ENCODE measurements at places on chromosomes 3 and 15. TPM values are rescaled to one million over a fixed set of nuclear protein-coding genes. Genes with fewer than 3 reads are reported as not detected.
A peak's percentile ranks its signal among the peaks of the same experiment; 100 is the strongest.

GRCh38 chr15:57559875-57560274 lies 31.8 kb upstream of the MYZAP start:
- DNase-seq = no peak

DNA sequence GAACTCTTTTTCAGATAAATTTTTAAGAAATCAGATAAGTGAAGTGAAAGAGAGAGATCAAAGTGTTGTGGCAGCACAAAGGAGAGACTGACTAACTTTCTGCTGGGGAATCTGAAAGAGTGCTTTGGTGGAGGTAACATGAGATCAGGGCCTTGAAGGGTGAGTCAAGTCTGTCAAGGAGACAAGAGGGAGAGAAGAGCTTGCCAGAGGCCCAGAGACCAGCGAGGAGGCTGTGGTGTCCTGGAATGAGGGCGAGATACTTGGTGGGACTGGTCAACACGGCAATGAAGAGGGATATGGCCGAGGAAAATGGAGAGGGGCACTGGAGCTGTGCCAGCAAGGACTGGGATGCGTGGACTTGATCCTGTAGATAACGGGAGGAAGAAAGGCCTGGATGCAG lies 4.6 kb downstream of the TADA3 start:
- DNase-seq = no peak

GRCh38 chr3:105367063-105367405 lies 325 bp downstream of the ALCAM start:
- DNase-seq = no peak

GRCh38 chr3:192187485-192188051 lies 539.8 kb downstream of the FGF12 start:
- DNase-seq = no peak

DNA sequence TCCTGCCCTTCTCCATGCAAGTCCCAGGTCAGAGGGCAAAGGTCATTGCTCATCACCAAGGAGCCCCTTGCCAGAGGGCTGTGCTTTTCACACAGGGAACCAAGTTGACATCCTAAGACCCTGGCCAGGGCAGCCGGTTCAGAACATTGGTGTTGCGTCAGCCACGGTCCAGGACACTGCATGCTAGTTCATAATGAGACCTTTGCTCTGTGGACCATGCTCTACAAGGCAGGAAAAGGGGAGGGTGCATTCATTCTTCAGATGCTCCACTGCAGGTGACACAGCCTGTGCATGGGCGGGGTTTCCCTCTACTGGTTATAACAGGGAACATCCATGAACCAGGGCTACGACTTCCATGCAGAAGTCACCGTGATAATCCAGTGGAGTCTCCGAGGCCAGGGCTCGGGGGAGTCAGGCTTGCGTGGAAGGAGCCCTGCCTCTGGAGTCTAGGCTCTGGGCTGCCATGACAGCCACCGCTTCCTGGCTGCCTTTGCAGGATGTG lies 81.6 kb downstream of the OCA2 start:
- DNase-seq = no peak

DNA sequence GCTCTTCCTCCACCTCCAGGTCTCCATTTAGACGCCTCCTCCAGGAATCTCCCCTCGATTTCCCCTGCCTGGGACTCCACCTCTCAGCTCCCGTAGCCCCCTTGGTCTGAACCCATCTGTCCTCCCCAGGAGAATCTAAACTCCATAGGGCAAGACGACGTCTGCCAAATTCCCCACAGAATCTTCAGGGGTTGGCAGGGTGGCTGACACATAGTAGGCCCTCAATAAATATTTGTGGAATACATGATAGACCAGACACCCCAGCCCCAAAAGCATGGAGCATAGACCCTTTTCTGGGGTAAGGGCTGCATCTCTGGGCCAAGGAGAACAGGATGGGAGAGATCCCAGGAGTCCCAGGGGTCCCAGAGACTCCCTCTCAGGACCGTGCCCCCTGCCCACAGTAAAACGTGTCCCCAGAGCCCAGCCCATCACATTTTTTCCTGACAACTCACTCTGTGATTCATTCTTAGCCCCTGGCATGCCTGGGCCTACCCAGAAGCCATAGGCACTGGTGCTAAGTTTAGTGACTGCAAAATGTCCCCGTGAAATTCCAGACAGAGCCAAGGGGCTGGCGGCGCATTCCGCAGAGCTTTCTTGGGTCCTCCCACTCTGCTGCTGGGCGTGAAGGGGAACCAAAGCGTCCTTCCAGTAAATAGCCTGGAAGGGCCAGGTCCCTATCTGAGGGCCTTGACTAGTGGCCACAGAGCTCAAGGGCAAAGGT lies 78.0 kb upstream of the SLC6A6 start:
- DNase-seq = no peak

GRCh38 chr3:46861605-46862368 lies 1.5 kb downstream of the MYL3 start:
- DNase-seq = no peak

GRCh38 chr3:73451301-73451944 lies 173.3 kb downstream of the PDZRN3 start:
- no peak for DNase-seq

- DNase-seq = no peak
Observed at GRCh38 chr3:58963928-58964503, 85.8 kb downstream of the CFAP20DC start.

- DNase-seq = no peak
Observed at GRCh38 chr3:21544076-21544462, 206.9 kb downstream of the ZNF385D start.

GRCh38 chr15:98786717-98787116 lies 138.4 kb downstream of the IGF1R start:
- no peak for DNase-seq

DNA sequence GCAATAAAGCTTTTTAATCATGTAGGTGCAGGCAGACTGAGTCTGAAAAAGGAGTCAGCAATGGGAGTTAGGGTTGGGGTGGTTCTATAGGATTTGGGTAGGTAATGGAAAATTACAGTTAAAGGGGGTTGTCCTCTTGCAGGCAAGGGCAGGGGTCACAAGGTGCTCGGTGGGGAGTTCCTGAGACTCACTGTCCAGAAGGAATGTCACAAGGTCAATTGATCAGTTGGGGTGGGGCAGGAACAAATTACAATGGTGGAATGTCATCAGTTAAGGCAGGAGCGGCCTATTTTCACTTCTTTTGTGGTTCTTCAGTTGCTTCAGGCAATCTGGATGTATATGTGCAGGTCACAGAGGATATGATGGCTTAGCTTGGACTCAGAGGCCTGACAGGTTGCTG lies 13.9 kb downstream of the CCR5AS start:
- no peak for DNase-seq

DNA sequence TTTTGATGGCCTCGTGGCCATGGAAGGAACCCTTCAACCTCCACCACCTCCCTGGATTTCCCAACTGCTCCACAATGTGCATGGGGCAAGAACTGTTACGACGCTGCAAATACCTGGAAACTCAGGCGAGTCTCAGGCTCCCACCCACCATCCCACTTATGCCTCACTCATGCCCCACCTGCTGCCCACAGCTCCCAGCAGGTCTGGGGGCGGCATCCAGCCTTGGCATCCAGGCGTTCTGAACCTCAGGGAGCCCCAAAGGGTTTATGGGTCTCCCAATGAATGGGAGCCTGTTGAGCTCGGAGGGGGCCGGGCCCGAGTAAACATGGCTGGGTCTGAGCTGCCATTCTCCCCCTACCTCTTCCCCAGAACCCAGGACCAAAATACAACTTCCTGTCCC lies 2.0 kb upstream of the PTH1R start:
- no peak for DNase-seq

DNA sequence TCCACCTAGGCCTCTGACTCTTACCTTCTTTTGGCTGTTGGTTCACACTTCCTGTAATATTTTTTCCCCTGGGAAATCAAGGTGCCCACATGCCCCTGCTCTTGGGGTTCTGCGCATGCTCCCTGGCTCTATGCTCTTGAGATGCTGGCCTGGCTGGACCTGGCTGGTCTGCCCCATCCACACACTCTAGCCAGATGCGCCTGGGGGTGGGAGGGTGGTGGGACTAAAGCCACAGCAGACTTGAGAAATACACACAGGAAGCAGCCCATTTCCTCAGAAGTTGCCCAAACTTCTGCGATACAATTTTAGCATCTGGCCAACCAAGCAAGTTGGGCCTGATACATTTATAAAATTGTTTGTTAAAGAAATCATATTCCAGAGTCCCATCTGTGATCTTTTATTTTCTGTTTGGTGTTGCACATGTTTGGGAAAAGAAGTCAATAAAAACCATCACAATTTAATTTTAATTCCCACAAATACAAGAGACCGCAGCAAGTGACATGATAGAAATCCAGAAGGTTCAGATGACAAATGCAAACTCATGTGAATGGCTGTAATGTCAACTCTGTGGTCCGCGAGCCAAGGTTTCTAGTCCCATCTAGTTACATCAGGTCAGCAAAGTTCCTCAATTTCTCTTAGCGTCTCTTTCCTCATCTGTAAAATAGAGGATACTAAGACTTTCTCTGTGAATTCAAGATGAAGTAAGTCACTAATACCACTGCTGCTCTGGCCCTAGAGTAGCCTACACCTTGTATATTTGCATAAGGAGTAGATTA lies 55.9 kb upstream of the MEF2A start:
- DNase-seq = peak; percentile 81

Gene RRP9
- 9.8 TPM for total RNA-seq

Gene MEX3B
- 14.9 TPM for total RNA-seq

Gene GABRA5
- 0.39 TPM for total RNA-seq

Gene SPTBN5
- total RNA-seq = 1.7 TPM

Gene QTRT2
- 23.9 TPM for total RNA-seq

Gene ATP10A
- total RNA-seq = 11.7 TPM

Gene ALDH1A3
- total RNA-seq = 26.0 TPM

Gene AP4E1
- total RNA-seq = 10.4 TPM

Gene SNX22
- total RNA-seq = 0.99 TPM
